ENCODE measurements at places on chromosomes 3 and 15.

DNA sequence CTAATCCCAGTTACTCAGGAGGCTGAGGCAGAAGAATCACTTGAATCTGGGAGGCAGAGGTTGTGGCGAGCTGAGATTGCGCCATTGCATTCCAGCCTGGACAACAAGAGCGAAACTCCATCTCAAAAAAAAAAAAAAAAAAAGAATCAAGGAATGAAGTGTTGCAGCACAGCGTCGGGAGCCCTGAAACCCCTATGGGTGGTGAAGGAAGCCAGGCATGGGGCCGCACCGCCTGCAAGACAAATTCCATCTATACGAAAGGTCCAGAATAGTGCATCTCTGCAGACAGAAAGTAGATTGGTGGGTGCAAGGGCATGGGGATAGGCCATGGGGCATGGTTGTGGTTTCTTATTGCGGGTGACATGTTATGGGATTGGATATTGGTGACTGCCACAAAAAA is 98.6 kb upstream of the PRR20G start:
- DNase-seq = no peak

- DNase-seq = no peak
These were observed 29.0 kb downstream of the CMSS1 start for GRCh38 chr3:99846477-99847160.

DNA sequence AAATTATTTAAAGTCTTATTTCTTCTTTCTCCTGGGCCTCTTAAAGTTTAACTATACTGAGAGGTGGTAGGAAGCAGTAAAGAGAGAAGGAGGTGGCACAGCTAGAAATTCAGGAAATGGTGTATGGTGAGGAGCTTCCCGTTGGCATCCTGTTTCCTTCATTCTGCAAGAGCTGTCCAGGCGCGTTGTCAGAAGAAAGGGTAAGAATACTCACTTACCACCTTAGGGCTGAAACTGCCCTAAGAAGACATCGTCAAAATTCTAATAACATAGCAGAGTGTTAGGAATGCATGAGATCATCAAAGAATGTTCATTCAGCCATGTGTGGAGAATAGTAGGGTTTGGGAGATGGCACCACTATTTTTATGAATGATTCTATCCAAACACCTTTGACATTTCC is 699.6 kb downstream of the MCTP2 start:
- no peak for DNase-seq

- no peak for DNase-seq
These were observed 150.9 kb downstream of the ITPR1 start for GRCh38 chr3:4643904-4644547.

- DNase-seq = no peak
These were observed 22.4 kb downstream of the LRRK1 start for GRCh38 chr15:100941536-100941935.

- DNase-seq = no peak
These were observed 3.0 kb downstream of the SELENOT start for GRCh38 chr3:150605998-150606641.

GRCh38 chr3:79878708-79879107 is 110.9 kb upstream of the ROBO1 start:
- DNase-seq = no peak

GRCh38 chr15:33136353-33136752 is 58.2 kb downstream of the FMN1 start:
- no peak for DNase-seq

GRCh38 chr3:194571491-194572142 is 61.6 kb downstream of the TMEM44 start:
- DNase-seq = no peak

DNA sequence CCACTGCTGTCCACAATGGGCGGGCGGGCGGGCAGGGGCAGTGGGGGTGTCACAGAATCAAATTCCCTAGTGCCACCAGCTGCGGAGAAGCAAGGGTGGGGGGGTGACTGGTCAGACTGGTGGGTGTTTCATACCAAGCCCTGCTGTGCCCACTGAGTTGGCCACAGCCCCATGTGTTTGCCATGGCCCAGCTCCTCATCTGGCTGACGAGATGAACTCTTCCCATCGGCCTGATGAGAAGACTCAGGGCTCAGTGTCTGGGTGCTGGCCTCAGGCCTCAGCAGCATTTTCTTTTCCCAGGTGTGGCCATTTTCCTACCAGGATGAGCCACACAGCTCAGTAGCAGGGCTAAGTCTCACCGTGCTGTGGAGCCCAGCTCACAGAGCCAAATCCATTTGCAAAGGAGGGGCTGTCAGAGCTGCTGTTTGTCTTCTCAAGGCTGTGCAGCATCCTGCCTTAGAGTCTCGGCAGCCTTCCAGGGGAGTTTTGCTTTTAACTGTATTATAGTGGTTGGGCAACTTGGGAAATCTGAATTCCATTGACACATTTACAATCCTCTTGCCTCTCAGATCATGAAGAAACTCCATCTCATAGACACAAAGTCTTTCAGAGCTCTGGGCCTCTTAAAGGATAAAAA is 176.8 kb downstream of the ABHD5 start:
- no peak for DNase-seq

DNA sequence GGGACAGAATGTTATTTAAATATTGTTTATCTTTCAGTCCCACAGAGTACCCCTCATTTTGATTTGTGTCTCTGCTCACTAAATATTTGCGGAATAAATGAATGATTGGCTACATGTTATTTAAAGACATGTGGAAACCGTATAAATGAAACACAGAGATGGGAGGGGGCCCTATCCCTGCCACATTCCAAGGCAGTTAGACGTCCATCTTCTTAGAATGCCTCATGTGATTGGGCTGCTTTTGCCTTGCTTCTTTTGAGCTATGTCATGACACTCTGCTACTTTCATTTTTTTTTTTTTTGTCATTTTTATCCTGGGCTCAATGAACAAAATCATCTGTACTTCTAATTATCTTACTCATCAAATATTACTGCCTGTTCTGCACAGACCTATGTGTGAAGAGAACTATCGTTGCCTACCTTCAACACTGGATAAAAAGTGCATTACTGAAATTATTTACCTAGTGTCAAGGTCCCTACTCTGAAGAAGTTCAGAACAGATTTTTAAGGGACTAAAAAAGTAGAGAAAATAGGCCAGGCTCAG is 83.9 kb upstream of the FAM98B start:
- DNase-seq = no peak

DNA sequence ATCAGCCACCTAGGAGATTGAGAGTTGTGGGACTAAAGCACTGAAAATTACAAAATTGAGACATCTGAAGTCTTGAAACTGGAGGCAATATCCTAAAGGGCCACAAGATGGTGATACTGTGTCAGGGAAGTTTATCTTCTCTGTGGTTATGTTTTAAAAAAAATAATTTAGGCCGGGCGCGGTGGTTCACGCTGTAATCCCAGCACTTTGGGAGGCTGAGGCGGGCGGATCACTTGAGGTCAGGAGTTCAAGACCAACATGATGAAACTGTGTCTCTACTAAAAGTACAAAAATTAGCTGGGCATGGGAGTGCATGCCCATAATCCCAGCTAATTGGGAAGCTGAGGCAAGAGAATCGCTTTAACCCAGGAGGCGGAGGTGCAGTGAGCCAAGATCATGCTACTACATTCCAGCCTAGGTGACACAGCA is 17.9 kb upstream of the NIT2 start:
- DNase-seq = no peak

DNA sequence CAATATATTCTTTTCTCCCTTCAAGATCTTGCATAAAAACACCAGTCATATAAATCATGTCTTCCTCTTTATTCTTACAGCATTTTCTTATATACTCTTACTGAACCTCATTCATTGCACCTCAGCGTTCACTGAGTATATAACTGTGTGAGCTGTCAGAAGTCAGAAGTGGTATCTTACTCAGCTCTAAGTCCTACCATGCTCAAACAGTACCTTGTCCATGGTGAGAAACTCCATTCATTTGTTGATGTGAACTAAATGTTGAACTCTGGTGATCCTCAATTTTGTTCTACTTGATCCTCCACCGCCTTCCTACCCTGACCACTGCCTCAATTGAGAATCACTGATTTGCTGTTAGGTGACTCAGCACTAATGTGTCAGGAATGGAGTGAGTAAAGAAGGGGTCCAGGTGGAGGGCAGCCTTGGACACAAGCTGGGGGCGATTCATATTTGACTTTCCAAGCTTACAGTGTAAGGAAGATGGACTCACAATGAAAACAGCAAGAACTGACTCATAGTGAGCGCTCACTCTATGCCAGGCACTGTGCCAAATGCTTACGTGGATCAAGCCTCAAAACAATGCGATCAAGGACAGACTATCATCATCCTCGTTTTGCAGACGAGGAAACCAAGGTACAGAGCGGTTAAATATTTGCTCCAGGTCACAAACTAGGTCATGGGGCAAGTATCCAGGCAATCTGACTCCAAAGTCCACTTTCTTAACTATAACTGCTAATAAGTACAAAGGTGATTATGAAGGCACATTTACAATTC is 13.5 kb upstream of the ZFYVE19 start:
- DNase-seq = no peak

DNA sequence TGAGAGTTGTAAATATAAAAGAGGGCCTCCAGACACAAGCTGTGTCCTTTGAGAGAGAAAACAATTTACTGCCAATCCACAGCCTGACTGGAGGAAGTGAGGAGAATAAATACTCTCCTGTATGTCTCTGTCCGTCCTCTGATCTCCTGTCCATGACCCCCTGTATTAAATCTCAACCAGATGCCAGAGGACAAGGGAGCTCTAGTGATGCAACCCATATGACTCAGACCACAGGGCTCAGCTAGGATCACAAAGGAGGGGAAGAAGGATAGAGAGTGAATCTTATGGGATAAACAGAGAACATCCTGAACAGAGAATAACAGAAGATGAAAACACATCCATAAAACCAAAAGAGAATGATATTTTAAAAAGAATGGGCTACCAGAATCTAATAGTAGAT is 482.6 kb downstream of the PLOD2 start:
- DNase-seq = no peak

DNA sequence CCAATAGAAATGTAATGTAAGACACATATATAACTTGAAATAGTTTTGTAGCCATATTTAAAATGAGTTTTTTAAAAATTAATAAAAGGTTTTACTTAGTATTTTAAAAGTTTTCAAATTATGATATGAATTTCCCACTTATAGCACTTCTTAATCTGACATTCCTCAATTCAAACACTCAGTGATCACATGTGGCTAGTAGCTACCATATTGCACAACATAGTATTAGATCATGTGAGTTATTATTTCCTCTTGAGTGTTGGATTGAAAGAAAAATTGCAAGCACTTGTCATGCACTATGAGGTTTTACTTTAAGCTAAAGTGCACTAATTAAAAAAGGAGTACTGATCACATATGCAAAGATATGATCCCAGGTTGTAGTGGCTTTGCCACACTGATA is 453.4 kb upstream of the ROBO2 start:
- no peak for DNase-seq

DNA sequence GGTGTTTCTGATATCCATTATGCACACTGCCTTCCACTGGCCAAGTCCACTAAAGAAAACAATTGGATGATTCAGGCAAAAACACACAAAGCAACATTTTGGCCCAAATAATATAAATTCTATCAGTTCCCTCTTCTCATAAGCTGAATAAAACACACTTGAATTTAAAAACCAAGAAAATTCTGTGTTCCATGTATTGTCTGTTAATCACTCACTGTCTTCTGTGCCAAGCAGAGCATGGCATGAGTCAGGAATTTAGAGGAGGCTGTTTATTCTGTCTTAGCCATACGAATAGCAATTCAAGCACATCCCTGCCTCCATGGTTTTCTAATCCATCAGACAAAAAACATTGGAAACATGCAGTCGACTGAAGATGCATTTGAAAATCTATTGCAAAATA is 215.6 kb upstream of the UMPS start:
- no peak for DNase-seq

GRCh38 chr3:177330779-177331178 is 133.5 kb upstream of the TBL1XR1 start:
- no peak for DNase-seq

DNA sequence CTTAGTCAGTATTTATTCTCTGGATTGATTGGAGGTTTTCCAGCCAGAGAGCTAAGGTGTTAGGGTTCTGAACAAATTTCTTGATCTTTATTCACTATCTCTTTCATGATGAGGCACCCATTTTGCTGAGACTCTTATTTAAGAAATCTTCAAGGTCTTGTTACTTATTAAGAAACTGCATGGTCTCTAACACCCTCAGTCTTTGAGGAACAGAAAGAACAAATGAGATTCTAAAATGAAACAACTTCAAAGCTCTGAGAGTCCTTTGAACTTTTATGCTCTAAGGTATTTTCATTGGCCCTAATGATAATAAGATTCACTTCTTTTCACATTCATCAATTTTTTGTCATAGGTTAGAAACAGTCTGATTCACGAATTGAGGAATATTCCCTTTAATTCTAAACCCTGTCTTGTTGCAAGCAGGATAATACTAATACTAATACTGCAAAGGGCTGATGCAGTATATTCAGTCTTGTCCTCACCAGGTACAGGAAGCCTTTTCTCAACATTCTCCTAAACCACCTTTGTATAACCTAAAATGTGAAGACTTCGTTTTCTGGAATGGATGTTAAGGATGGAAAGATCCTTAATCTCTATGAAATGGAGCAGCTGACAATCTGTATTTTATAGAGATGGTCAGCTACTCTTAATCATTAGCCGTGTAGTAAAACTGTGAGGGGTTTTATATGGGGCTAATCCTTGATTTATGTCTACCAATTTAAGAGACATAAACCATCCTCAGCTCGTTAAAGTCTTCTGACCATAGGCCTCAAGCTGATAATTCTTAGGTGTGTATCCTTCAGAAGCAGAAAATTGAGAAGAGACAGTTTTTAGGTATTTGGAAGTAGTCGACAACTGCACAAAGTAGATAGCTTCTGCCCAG is 198.3 kb downstream of the OTOL1 start:
- DNase-seq = no peak

DNA sequence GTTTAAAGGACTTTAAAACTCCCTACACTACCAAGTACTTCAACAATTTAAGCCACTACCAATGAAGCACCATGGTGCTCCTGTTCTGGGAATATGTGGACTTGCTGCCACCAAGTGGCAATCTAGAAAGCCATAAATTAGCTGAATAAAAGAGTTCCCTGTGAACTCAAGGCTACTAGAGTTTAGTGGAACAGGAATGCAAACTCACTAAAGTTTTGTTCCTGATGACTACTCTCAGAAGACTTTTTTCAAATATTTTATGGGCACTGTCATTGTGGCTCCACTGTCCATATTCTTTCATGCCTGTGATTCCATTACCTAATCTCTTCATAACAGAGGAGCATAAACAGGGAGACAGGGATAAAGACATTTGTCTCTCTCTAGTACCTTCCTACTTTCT is 63.9 kb downstream of the TMCC1 start:
- DNase-seq = no peak

- no peak for DNase-seq
These were observed 26.1 kb upstream of the SFMBT1 start for GRCh38 chr3:53071882-53072431.

- DNase-seq = no peak
These were observed 112.7 kb downstream of the TNIK start for GRCh38 chr3:171347301-171348039.

DNA sequence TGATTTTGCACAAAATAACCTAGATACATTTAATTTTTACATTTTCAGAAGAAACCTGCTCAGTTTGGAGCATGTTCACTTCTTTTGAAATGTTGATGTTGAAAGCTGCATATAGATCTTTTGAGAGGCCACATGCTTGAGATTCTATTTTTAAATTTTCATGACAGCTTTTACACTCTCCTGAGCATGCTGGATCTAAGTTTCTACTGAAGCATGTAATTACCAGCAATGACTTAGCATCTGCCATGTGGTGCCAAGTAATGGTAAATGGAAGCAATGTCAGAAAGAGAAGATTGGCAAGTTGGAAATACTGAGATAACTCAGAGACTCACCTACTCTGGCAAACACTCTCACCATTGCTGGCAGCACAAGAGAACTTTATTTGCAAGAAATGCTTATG is 310.6 kb downstream of the NSUN3 start:
- DNase-seq = no peak

All from stimulated activated CD4-positive, alpha-beta T cell treated with anti-CD3 and anti-CD28 coated beads, Interleukin-1b, Interleukin-23, amount 100 ng/mL, for 1 hour (primary cell).